Right ventricle myocardium superior (tissue), 1 donor: ENCODE measurements at places on chromosomes 2 and 18. TPM values are rescaled to one million over a fixed set of nuclear protein-coding genes. Genes with fewer than 3 reads are reported as not detected.
A peak's percentile ranks its signal among the peaks of the same experiment; 100 is the strongest.

- no peak for DNase-seq
These were observed 63.5 kb upstream of the CTLA4 start for GRCh38 chr2:203804070-203804469.

DNA sequence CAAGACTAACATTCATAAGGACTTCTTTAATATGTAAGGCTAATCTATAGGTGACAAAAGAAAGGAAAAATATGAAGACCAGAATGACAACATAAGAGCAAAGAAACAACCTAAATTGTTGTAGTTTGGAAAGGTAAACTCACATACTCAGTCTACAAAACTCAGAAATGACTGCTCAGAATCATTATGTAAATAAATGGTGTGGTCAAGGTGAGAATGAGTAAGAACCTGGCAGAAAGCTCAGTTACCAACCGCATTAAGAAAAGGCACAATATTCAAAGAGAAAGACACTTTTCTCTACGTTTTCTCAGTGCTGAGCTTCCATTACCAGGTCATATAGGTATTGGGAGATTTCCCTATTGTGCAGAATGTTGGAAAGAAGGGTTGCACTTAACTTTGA lies 15.8 kb downstream of the ATF2 start:
- no peak for DNase-seq

DNA sequence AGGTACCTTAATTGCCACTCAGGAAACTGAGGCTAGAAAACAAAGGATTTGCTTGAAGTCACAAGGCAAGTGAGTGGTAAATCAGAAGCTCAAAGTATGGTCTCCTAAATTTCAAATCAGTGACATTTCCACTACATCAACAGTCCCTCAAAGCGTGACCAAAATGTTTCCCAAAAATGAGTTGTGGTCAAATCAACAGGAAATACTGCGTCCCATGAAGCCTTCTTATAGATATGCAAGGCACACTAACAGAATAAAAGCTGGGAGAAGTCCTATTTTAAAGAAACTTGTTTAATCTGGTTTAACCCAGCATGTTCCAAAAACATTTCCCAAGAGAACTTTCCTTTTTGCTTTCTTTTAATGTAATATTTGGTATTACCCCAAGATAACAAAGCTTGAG lies 249.4 kb downstream of the EXOC6B start:
- DNase-seq: no peak

DNA sequence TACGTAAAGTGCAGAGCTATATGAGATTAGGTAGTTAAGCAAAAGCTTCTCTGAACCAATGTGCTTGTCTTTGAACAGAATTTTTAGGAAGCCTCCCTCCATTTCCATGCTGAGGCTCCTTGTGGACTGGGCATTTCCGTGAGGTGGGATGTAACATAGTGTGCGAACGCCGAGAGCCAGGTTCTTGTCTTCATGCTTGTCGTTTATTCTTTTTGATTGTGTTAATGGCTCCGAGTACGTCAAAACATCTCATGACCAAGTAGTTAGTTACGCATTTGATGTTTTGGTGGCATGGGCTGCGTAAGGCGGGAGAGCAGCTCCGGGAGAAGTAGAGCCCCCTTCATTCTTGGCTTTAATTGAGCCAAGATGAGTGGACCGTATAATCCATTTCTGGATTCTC lies 32.9 kb downstream of the DGKD start:
- DNase-seq: no peak

DNA sequence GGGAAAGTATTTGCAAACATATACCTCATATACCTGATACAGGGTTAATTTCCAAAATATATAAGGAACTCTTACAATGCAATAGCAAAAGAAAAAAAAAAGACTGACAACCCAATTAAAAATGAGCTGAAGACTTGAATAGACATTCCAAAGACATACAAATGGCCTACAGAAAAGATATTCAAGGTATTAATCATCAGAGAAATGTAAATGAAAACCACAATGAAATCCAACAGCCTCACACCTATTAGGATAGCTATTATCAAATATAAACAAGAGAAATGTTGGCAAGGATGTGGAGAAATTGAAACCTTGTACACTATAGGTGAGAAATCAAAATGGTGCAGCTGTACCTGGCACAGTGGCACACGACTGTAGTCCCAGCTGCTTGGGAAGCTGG lies 25.7 kb downstream of the NR4A2 start:
- no peak for DNase-seq

GRCh38 chr2:207970826-207971180 lies 54.5 kb downstream of the PLEKHM3 start:
- no peak for DNase-seq

- DNase-seq: no peak
These were observed 168.5 kb downstream of the DPP4 start for GRCh38 chr2:161905389-161906046.

GRCh38 chr2:232304236-232304635 lies 74.3 kb upstream of the ALPP start:
- DNase-seq: no peak

- no peak for DNase-seq
These were observed 2.2 kb downstream of the SPATS2L start for GRCh38 chr2:200308546-200309295.

DNA sequence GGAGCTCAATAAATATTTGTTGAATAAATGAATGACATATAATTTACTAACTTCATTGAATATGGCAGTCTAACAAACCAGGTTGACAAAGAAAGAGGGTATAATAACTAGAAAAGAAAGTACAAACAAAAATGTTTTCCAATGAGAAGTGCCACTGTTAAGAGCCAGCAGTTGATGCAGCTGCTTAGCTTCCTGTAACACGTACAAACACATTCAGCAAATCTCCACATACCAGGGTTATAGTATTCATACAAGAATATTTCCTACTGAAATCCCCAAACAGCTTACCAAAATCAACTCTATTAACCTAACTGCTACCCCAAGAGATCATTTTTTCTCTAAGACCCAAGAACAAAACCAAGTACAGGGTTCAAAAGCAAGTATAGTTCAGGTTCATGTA lies 77.7 kb downstream of the THADA start:
- DNase-seq: no peak

DNA sequence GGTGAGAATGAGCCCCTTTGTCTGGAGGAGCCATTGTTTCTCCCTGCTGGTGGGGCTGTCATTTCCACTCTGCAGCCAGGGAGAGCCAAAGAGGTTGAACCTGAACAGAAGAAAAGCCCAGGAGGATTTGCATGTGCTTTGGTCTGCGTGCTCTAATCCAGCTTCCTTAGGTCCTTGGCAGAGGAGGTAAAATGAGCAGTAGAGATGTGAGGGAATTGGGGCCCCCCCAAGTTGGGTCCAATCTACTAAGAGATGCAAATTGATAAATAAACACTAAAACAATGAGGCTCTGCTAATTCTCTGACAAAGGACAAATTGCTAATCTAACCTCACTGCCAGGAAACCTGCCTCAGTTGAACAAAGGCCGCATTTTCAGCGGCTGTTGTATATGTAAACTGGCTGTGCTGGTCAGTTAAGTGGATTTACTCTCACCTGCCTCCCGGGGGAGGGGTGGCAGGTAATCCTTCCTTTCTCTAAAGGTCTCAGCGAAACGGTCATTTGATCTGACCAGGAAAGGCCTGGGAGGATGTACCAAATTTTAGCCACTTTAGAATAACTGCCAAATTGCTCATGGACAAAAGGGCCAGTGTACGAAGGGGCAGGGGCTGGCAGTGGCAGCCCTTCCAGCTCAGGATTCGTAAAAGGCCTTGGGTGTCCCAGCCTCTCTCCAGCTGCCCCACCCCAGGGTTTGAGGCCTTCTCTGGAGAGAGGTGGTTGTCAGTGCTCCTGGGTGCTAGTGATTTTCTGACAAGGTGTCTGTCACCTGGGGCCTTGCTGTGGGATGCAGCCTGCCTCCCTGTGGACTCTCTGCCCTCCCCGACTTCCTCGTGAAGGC lies 193.6 kb downstream of the MIB1 start:
- no peak for DNase-seq

DNA sequence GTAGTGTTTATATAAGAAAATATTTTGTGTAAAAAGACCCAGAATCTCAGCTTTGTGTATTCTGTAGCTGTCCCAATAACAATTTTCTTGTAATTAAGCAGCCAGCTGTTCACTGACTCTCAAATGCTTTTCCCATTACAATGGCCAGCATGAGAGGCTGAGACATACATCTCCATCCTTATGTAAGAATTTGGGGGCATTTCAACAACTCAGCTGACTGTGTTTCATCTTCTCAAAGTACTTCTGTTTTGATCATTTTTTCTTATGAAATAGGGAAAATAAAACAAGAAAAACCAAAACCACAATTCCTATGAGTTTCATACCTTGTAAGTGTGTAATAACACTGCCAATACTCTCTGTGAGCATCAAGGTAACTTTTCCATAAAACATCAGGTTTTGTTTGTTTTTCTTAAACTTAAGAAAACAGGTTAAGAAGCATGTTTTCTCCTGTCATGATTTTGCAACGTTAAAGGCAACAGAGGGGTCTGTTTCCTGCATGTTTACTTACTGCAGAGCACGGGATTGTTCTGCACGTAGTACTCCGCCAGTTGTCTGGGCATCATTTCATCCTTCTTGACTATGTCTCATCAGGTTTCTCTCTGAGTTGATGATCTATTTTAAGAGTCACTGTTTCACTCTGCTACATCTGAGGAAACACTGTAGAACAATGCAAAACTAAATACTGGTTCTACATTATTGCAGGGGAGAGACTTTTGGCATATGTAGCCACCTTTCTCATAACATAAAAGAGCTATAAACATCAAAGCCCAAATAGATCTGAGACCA lies 62.9 kb upstream of the CYRIA start:
- no peak for DNase-seq

GRCh38 chr2:64586883-64587481 lies 62.9 kb downstream of the AFTPH start:
- no peak for DNase-seq

- DNase-seq: no peak
These were observed 583.7 kb upstream of the HNMT start for GRCh38 chr2:137380610-137381009.

DNA sequence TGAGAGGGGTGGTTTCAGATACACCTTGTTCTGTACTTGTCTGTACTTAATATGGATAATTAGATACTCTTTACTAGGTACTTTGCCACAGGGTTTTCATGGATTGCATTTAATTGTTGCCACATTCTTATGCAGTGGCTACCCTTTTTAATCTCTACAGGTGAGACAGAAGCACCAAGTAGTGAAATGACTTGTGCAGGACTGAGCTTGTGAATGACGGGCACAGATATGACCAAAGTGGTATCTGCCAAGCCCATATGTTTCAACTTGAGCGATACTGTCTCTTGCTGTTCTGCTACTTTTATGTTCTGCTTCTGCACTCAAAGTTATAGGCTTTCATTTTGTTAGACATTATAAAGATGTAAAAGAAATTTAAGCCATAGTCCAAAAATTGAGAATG lies 288.2 kb downstream of the ARHGAP15 start:
- no peak for DNase-seq

GRCh38 chr2:13115643-13116042 lies 398.9 kb downstream of the TRIB2 start:
- no peak for DNase-seq

- no peak for DNase-seq
These were observed 8.8 kb downstream of the NMUR1 start for GRCh38 chr2:231521443-231521842.

DNA sequence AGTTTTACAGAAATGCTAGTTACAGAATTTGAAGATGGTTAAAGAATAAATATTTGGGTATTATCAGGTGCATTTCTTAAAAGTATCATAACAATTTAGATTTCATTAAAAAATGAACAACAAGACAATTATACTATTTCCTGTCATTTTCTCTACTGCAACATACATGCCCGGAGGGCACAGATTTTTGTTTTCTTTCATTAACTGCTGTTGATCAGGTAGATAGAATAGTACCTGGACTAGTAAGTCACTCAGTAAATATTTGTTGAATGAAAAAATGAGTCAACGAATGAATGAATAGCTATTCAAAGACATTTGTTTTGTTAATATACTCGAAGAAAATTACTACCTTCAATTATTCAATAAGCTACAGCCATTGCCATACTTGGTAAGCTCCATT lies 531.2 kb upstream of the VRK2 start:
- no peak for DNase-seq

GRCh38 chr2:86026744-86027065 lies 79.0 kb downstream of the POLR1A start:
- no peak for DNase-seq

GRCh38 chr18:76380127-76380729 lies 114.8 kb downstream of the ZNF516 start:
- DNase-seq: no peak

GRCh38 chr2:239366740-239367139 lies 34.1 kb downstream of the HDAC4 start:
- DNase-seq: no peak

- DNase-seq: peak; percentile 45
These were observed 60.4 kb upstream of the TNP1 start for GRCh38 chr2:216920143-216920876.

GRCh38 chr18:48833701-48834412 lies 116.9 kb downstream of the SMAD7 start:
- DNase-seq: no peak

DNA sequence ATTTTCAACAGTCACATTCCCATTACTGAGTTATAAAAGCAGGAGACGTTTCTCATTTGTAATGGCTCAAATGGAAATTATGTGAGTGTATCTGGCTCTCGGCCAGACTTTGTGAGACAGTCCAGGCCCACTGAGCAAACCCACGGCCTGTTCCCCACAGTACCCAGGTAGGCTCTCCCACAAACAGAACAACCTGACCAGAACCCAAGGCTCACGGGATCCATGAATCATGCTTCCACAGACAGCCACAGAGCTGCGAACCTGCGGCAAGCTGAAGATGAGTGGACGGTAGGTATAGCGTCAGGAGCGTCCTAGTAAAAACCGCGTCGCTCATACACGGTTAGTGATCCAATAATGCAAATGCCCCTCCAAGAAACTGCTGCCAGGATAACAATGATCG lies 34.2 kb downstream of the NDUFA10 start:
- no peak for DNase-seq

- no peak for DNase-seq
These were observed 230.8 kb upstream of the CDH2 start for GRCh38 chr18:28407681-28408080.

The TMEM17 gene
- 1.7 TPM for total RNA-seq

The ZNF396 gene
- total RNA-seq: 0.48 TPM

The SLC38A11 gene
- total RNA-seq: 0.48 TPM

The PID1 gene
- total RNA-seq: 7.1 TPM

The CCDC141 gene
- 136 TPM for total RNA-seq

The RGPD3 gene
- total RNA-seq: 0.08 TPM

The SIX3 gene
- total RNA-seq: not detected

The MSTN gene
- not detected for total RNA-seq

The MOGAT1 gene
- 0.65 TPM for total RNA-seq

The LAMA3 gene
- total RNA-seq: 3.3 TPM

The CCNT2 gene
- 16.6 TPM for total RNA-seq

The ZSWIM2 gene
- total RNA-seq: not detected

The ABCG8 gene
- total RNA-seq: 0.11 TPM

The DRC1 gene
- not detected for total RNA-seq

The FAM124B gene
- 1.00 TPM for total RNA-seq

The DCDC2C gene
- not detected for total RNA-seq

The OTOS gene
- total RNA-seq: not detected

The KCNG2 gene
- not detected for total RNA-seq
